ENCODE measurements at places on chromosomes 5 and 9.

DNA sequence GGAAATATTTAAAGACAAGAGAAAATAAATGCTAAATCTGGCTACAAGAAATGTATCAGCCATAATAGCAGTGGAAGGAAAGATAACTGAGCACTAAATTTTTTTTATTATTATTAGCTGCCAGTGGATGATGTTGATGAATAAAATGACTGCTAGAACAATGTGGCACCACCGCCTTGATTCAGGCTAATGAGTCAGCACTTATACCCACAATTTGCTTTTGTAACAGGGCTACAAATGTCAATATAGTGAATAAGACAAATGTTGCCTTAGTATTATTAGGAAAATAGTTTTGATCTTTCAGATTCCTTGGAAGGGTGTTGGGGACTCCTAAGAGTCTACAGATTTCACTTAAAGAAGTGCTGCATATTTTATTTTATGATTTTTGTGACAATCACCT is 555.2 kb upstream of the GRAMD2B start:
- no peak for DNase-seq
- H3K27me3 ChIP-seq, result no peaks in the 10 kb centered on the region

DNA sequence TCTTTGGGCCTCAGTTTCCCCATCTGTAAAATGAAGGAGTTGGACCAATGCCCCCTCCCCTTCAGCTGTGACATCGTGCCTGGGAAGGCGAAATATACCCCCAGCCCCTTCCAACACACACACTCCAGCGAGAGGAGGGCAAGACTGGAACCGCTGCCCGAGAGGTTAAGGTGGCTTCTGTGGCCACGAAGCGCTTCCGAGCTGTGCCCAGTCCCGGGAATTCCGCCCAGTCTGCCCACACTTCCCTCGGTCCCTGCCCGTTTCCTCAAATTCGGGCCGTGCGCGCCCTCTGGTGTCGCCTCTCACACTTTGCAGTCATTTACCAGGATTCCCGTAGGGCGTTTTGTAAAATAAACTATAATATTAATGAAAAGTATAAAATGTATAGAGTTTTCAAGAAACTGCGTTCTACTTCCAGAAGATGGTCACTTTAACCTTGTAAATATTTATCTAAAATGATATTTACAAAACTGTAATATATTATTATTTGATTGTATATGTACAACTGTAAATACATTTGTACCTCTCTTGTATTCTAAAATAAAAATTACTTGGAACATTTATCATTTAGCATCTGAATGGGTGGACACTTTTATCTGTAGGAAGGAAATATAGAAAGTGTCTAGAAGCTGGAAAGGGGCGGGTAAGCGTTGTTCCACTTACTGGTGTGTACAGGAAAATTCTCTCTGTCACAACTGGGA is 11.0 kb upstream of the EXOSC2 start:
- peaks cover 4% of the 10 kb centered on the region for H3K27me3 ChIP-seq
- H3K36me3 ChIP-seq, result no peaks in the 10 kb centered on the region
- peaks cover 3% of the 10 kb centered on the region for H3K4me1 ChIP-seq
- H3K4me3 ChIP-seq, result peak overlapping the region; percentile 92

DNA sequence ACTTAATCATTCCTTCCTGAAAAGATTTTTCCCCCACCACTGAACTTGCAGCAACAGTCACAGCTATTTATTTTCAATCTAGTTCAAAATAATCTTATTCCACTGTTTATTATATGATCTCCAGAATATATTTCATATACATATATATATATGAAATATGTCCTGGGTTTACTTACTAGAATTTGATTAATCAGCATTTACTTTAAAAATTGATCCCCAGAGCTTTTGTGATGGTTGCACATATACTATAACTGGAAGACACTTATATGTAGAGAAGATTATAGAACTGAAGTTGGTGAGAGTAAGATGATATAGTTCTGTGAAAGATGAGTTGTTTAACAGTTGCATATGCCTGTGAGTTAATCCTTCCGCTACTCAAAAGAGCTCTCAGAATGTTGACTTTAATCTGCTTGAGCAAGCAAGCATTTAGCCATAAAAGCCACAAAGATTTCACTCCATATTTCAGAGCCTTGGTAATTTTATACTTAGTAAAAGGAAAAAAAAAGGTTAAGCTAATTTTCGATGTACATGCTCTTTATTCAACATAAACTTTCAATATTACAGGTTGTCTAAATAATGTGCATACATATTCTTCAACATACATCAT is 399.3 kb upstream of the CDH9 start:
- H3K27ac ChIP-seq, result no peak overlapping the region
- DNase-seq, result no peak
- no peaks in the 10 kb centered on the region for H3K36me3 ChIP-seq
- no peaks in the 10 kb centered on the region for H3K27me3 ChIP-seq
- no peaks in the 10 kb centered on the region for H3K4me1 ChIP-seq
- H3K4me3 ChIP-seq, result no peak overlapping the region

- DNase-seq, result no peak
- peaks cover 3% of the 10 kb centered on the region for H3K27me3 ChIP-seq
- no peaks in the 10 kb centered on the region for H3K4me1 ChIP-seq
- H3K4me3 ChIP-seq, result no peak overlapping the region
These were observed 20.6 kb upstream of the PSIP1 start for GRCh38 chr9:15531380-15531779.

DNA sequence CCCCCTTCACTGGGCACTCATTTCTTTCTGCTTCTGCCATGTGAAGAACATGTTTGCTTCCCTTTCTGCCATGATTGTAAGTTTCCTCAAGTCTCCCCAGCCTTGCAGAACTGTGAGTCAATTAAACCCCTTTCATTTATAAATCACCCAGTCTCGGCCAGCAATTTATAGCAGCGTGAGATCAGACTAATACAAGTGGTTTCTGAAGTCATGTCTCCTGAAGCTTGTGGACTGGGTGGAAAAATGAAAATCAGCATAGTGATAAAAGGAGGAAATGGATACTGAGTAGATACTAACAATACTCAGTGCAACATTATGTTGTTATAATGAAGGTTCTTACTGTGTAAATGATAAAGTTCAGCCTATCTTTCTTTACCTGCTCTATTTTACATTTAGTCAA is 35.1 kb downstream of the NNT start:
- no peak for DNase-seq
- H3K4me1 ChIP-seq, result peaks cover 17% of the 10 kb centered on the region
- H3K36me3 ChIP-seq, result peaks cover 26% of the 10 kb centered on the region
- H3K27me3 ChIP-seq, result no peaks in the 10 kb centered on the region
- no peak overlapping the region for H3K4me3 ChIP-seq

Measured in memory B cell (primary cell).